Adipocyte (in vitro differentiated cells): ENCODE measurements at places on chromosomes 5 and 9.

- DNase-seq = peak; percentile 65
These were observed 160.2 kb upstream of the DAPK1 start for GRCh38 chr9:87337335-87338087.

DNA sequence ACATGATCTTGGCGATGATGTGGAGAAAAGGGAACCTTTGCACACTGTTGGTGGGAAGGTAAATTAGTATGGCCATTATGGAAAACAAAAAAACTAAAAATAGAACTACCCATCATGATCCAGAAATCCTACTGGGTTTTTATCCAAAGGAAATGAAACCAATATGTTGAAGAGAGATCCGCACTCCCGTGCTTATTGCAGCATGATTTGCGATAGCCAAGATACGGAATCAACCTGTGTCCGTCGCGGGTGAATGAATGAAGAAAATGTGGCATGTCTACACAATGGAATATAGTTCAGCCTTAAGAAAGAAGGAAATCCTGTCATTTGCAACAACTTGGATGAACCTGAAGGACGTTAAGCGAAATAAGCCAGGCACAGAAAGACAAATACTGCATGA lies 84.5 kb downstream of the TTLL11 start:
- no peak for DNase-seq

- DNase-seq = peak; percentile 7
These were observed 1.1 kb upstream of the LCN9 start for GRCh38 chr9:135661816-135662560.

DNA sequence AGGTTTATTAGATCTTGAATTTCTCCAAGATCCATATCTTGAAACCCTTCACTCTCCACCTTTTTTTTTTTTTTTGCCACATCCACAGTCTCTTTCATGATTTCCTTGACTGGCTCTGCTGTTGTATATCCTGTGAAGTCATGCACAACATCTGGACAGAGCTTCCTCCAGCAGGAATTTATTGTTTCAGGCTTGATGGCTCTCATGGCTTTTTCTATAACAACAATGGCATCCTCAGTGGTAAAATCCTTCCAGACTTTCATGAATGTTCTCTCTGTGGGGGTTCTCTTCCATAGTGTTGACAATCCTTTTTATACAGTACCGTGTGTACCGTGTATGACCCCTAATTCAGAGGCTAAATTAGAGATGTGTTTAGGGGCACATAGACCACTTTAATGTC lies 24.0 kb downstream of the RANBP17 start:
- peak; percentile 42 for DNase-seq

DNA sequence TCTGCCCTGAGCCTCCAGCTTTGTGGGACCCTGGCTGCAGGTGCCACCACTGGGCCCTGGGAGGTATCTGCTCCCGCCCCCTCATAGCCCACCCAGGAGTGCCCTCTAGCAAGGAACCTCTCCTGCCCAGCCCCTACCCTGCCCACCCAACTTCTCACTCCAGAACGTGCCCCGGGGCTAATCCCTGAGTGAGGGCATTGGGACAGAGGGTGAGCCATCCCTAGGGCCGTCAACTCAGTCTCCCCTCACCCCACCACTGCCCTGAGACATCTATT lies 2.7 kb upstream of the RASGEF1C start:
- DNase-seq = no peak

DNA sequence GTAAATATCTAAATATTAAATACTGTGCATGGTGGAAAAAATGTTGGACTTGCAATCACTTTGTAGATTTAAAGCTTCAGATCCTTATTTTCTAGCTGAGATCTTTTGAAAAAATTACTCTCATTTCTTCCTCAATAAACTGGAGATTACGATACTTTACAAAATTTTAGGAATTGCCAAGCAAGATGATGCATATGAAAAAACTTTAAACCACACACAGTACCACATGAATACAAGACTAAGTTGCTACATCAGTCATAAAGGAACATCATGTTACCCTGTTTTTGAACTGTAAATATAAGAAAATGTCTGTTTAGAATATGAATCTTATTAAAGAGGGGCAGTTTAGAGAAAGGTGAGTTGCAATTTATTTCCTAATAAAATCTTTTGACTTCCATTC lies 703.6 kb upstream of the NUDT12 start:
- DNase-seq = peak; percentile 48

DNA sequence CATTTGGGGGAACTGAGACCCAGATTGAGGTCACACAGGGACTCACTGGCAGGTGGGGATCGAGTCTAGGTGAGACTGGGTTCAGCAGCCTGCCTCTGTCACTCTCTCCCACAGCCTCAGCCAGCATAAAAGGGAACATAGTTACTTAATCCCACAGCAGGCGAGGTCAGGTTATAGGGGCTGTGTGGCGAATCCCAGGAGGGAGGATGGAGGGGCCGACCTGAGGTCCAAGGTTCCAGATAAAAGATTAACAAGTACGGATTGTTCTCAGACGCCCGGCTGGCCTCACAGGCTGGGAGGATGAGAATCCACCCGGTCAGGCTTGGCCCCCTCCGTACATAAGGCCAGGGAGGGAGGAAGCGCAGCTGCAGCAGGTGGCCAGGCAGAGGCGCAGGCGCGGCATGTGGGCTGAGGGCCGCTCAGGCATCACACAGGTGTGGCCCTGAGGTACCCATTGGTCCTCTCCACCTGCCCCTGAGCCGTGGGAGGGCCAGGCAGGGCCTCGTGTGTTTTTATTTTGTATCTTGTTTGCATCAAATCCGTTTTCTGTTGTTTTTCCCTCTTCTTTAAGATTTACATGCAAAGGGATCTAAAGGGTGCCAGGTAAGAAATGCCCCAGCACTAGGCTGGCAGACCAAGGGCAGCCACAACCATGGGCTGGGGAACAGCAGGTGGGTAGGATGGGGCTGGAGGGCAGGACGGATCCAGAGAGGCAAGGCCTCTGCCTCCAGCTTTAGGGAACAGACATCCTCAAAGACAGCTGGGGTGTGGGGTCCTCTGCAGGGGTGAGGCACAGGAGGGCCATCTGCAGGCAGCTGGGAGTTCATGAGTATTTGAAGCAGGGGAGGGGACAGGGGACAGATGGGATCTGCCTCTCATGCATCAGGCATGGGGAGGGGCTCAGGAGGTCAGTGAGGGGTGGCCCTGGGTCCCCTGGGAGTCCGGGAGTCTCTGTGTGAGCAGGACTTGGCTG lies 3.6 kb downstream of the SUSD3 start:
- no peak for DNase-seq

DNA sequence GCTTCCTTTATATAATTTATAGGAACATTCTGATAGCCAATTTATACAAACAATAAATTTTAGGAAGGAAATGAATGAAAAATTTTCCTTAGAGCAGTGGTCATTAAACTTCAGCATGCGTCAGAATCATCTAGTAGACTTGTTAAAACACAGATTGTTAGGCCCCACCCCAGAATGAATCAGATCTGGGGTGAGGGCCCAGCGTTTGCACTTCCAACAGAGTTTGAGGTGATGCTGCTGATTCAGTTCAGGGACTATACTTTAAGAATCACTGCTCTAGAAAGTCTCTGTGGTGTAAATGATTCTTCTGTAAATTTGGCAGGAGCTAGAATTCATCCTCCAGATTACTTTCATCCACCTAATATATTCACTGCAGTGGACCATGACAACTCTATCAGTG lies 80.4 kb downstream of the SLC12A2 start:
- DNase-seq = peak; percentile 11

DNA sequence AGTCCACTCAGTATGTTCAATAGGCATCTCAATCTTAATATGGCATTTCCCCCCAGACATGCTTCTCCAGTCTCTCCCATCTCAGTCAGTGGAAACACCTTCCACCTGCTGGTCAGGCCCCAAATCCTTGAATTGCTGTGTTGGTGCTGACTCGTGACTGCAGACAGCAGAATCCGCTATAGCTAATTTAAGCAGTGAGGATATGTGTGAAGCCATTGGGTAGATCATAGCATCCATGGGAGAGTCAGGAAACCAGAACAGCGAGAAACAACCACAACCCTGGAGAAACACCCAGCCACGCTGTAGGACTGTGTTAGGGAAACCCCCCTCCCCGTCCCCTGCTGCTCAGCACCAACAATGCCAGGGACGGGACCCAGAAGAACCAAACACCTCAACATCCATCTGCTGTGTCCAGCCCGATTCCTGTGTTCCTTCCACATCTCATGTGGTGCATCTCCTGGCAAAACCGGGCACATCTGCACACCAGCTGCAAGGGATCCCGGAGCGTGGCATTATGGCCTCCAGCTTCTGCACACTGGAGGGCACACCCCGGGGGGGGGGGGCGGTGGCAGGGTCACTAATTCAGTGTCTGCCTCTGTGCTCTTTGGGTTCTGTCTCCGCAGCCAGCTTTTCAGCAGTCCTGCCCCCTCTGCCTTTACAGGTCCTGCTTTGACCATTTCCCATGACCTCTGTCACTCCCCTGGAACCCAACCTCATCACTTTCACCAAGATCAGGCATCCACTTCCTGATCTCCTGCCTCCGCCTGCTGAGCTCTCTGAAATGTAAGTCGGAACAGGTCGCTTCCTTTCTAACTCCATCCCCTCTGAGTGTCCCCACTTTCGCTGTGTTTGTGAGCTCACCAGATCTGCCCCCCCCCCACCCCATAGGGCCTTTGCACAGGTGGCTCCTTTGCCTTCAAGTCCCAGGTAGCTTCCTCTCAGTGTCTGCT lies 2.4 kb upstream of the PLEKHG4B start:
- no peak for DNase-seq

DNA sequence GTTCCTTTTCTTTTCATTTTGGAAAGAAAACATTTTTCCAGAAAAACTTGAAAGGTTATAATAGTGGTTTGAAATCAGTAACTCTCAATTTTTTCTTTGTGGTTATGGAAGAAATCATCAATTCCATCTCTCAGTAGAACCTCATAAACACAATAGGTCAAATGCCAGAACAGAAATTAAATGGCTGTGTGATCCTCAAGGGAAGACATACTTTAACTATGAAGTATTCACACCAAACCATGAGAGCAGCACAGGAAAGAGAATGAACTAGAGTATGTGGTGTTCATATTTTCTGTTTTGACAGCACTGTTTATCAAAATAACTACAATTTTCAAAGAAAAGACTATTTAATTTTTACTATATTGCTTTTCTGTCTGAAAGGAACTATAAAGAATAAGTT lies 29.7 kb upstream of the EFNA5 start:
- peak; percentile 27 for DNase-seq

DNA sequence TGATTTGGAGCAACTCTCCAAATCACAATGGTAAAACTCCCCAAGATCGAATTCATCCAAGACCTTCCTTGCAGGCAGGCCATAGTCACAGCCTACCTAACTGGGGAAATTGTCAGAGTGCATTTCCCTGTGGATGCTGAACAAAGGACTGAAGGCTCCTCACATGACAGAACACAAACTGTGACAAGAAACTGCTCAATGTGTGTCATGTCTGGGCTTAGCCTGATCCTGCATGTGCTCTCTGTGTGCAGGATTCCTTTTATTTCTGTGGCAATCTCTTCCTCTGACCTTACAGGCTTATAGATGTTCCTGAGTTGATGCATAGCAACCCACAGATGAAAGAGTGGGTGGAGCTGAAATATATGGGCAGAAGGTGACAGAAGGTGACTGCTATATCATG lies 465.8 kb downstream of the ICE1 start:
- DNase-seq = no peak

DNA sequence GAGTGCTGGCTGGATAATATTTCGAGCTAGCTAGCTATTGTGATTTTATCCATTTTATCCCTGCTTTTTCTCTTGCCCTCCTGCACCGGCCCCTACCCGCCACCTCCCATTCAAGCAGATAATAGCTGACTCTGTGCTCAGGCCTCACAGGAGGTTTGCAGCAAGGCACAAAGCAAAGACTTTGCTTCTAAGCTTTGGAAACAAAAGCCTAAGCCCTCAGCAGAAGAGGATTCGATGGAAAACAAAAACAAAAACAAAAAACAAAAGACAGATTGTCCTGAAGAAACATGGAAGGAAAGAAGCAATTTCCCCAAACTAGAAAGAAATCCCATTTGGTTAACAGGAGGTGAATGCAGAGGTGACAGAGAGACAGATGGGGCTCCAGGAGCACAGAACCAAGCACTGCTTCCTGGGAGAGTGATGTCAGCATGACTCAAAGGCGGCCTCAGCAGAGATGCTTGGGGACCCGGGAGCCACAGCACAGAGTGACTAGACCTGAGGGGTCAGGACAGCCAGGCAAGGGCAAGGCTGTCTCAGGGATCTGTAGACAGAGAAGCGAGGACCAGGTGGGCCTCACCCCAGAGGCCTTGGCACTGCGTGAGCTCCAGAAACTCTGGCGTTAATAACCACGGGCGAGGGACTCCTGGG lies 28.4 kb downstream of the MTX3 start:
- peak; percentile 27 for DNase-seq

- no peak for DNase-seq
These were observed 107.8 kb downstream of the ZNF354C start for GRCh38 chr5:179167871-179168451.

DNA sequence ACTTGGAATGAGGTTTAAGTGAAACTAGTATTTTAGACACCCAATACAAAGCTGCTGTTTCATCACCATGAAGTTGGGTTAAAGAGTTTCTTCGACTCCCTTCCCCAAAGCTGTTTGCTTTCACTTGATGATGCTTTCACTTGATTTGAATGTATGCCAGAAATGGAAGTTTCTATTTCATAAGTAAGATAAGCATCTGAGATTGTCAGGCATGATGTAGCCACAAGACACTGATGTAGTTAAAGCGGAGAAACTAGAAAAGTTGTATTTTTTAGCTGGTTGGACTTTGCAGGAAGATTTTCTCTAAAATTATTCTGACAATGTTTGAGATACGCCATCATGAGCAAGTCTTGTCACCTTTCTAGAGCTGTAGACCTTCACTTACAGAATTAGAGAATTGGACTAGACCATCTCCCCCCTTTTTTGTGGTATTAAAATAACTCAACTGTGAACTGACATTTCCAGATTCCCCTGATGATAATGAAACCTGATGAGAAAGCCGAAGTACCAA lies 20.0 kb downstream of the MOCS2 start:
- peak; percentile 19 for DNase-seq

DNA sequence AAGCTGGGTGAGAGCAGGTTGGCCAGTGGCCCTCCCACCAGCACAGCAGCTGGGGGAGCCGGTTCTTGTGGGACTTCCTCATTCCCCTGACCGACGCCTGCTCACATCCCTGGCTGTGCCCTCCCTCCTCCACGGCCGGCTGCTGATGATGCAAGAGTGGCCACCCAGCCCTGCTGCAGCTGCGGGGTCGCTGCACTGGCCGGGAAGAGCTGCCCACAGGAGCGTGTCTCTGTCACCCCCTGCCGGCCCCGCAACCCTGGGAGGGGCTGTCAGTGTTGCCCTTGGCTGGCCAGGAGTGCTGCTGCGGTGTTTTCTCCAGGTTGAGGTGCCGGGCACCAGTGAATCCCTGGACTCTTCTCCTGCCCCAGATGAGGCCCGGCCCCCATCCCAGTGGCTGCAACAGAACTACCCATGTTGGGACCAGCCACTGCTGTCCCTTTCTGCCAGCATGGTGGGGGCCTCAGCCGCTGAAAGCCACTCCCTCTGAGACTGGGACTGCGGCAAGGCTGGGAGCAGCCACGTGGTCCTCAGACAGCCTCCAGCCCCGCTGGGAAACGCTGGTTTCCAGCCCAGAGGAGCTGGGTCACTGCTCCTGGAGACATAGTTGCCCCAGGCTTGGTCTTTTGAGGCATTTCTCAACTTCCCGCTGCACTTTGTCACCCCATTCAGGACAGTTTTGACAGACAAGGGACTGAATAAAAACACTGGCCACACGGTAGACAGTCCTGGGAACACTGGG lies 739 bp downstream of the CARD9 start:
- DNase-seq = peak; percentile 85

- no peak for DNase-seq
These were observed 7.4 kb upstream of the CDK5RAP2 start for GRCh38 chr9:120587328-120587727.

GRCh38 chr5:158780656-158781237 lies 319.0 kb downstream of the EBF1 start:
- DNase-seq = no peak
